ENCODE measurements at places on chromosomes 13 and 19. TPM values are rescaled to one million over a fixed set of nuclear protein-coding genes. Genes with fewer than 3 reads are reported as not detected.

ZNF726 gene
- total RNA-seq, result 1.4 TPM

PEAK3 gene
- not detected for total RNA-seq

ARHGAP45 gene
- total RNA-seq, result 3.5 TPM

ONECUT3 gene
- not detected for total RNA-seq

KLK12 gene
- total RNA-seq, result not detected

RFX1 gene
- total RNA-seq, result 3.7 TPM
